Occipital lobe (tissue), 3 donors: ENCODE measurements at places on chromosomes 6 and 20. TPM values are rescaled to one million over a fixed set of nuclear protein-coding genes. Genes with fewer than 3 reads are reported as not detected.

Gene BLOC1S5
- 21.2 TPM for total RNA-seq

Gene ENPP4
- total RNA-seq = 27.8 TPM

Gene MUCL3
- not detected for total RNA-seq

Gene BMP5
- total RNA-seq = 4.4 TPM

Gene IER3
- total RNA-seq = 3.0 TPM

Gene COL12A1
- 36.2 TPM for total RNA-seq

Gene SGK2
- total RNA-seq = not detected
